ENCODE measurements at places on chromosomes 12 and 14.

DNA sequence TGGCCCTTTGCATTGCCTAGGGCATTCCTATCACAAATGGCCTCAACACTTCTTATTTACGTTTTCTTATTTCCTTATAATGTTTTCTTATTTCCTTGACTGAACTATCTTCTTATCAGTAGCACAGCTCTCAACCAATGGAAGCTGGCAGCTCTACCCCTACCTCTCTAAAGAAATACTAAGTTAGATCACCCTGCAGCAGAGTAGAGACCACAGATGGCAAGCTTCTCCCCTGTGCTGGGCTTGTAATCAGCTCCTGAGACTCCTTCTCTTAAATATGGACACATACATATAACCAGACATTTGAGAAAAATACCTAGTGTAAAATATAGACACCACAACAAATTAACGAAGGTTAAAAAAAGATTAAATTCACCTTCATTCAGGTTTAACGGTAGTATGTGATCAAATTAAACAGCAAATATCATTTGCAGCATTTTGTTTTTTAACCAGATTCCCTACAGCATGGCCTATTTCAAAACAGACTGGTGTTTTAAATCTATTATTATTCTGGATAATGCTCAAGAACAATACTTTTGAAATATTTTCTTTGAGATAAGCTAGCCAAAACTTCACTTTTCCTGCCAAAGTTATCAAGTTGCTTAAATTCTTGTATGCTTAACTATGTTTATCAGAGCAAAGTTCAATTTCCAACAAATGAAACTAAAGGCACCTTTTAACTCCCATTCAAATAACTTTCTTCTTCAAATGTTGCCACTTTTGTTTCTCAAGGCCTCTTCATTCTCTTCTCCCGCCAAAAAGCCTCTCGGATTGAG lies 54.3 kb downstream of the SLC41A2 start:
- no peak for DNase-seq

DNA sequence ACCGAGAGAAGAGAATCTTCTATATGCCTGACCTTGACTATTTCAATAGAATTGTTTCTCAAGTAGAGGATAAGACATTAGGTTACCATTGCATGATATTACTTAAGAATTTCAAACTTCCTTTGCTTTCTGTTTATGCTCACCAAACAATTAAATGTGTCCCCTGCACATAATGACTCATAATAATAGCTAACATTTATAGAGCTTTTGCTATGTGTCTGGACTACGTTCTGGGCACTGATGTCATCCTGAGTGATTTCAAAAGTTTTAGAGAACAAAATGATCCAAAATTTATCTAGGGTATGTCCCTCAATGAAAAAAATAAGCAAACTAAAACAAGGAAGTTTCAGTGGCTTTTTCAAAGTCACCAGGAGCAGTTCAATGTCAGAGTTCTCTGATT lies 38.8 kb downstream of the SLC15A5 start:
- no peak for DNase-seq

GRCh38 chr12:53180931-53181645 lies 363 bp upstream of the CSAD start:
- peak; percentile 81 for DNase-seq

DNA sequence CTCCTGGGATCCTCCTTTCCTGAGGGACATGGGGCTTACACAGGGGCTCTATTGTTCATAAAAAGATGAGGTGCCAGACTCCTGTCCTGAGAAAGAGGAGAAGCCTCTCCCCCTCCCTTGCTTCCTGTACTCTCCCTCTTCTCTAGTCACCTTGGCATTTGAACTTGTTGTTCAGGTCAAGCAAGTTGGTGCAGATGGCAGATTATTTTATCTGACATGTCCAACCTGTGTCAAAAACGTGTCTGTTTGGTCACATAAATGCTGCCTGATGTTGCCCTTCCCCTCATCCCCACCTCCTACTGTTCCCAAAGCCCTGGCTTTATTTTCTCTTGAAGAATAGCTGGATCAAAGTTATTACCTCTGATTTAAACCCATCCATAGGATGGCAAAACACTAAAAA lies 154.8 kb downstream of the TMX1 start:
- no peak for DNase-seq

GRCh38 chr14:23523229-23524016 lies 28.1 kb downstream of the ZFHX2 start:
- DNase-seq, result no peak

DNA sequence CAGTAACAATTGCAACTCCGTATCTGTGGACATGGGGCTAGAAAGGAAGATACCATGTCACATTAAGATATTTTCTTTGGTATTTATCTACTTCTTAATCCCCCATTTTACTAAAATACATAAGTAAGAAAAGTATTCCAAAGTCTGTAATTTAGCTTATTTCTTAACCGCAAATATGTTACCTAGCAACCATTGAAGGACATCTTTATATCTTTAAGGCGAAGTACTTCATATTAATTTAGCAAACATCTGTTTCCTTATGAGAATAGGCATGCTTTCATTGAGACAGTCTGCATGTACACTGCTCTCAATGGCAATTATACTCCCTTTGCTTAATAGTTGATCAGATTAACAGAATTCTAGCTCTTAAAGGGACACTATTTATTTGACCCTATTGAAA lies 88.8 kb downstream of the NAV3 start:
- DNase-seq, result no peak

Measured in fibroblast of skin of abdomen (primary cell).